GM23248 (cell line): ENCODE measurements at places on chromosomes 16 and 17. TPM values are rescaled to one million over a fixed set of nuclear protein-coding genes. Genes with fewer than 3 reads are reported as not detected.

- no peak for DNase-seq
Measured at GRCh38 chr16:87366288-87366687, 17.3 kb downstream of the FBXO31 start.

GRCh38 chr17:72446525-72447250 is 325.9 kb downstream of the SOX9 start:
- no peak for DNase-seq

DNA sequence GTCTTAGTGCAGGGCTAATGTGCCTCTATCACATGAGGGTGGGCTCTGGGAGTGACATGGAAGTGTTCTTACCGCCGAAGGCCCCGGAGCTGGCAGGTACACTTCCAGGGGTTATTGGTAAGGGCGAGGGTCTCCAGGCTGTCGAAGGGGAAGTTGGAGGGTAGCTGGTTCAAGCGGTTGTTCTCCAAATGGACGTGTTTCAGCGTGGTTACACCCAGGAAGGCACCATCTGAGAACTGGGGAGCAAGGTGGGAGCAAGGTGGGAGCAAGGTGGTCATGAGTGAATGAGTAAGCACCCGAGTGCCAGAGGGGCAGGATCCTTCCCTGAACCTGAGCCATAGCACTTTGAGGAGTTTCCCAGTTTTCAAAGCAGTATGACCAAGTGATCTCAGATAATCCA is 3.0 kb downstream of the CHAD start:
- DNase-seq: no peak

DNA sequence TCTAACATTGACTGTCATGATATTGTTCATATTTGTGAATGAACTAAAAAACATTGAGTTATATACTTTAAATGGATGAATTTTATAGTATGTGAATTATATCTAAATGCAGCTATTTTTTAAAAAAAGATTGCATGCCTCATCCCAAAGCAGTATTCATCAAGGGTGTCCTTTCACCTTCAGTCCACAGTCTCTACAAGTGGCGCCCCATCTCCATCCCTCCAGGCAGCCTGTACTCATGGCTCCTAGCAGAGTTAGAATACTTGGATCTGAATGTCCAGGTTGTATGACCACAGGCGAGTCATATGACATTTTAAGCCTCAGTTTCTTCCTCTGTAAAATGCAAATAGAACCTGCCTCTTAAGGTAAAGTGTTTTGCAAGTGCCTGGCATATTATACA is 69.8 kb downstream of the TMEM100 start:
- no peak for DNase-seq

DNA sequence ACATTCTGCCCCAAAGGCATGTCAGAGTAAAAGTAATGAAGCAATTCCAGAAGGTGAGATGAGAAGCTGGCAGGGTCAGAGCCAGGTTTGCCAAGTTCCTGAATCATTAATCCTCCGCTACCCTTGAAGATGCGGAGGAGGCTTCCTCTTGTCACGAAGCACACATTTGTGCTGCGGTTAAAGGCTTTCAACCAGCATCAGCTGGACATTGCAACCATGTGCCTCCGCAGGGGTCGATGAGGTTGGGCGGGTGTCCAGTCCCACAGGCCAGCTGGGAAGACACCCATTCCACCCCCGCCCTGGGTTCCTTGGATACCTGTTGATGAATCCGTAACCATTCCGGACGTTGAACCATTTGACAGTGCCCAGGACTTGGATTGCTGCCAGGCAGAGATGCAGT is 1.3 kb downstream of the YBX2 start:
- DNase-seq: peak; percentile 36

DNA sequence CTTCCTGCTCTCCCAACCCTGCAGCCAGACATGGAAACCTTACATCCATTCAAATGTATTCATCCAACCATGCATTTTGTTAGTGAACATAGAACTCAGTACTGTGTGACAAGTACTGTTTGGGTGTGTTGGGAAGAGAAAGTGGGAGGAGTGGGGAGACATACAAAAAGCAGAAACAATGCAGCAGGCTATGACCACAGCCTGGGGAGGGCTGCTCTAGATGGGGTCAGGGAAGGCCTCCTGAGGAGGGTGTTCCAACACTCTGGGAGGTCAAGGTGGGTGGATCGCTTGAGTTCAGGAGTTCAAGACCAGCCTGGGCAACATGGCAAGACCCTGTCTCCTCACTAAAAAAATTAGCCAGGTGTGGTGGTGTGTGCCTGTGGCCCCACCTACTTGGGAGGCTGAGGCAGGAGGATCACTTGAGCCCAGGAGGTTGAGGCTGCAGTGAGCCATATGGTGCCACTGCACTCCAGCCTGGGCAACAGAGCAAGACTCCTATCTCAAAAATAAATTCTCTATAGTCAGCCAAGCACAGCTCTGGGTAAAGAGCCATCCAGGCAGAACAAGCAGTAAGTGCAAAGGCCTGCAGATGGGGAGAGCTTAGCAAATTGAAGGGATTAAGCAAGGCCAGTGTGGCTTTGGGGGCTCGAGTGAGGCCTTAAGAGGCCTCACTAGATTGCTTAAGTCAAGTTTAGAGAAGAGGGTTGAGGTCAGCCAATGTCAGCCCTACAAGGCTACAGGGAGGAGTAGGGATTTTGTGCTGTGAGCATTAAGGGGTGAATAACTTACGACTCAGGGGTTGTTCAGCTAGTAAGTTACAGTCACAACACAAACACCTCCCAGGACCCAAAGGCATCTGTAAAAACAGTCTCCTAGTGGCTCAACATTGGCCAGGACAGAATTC is 5.5 kb downstream of the SLC13A2 start:
- DNase-seq: peak; percentile 30

DNA sequence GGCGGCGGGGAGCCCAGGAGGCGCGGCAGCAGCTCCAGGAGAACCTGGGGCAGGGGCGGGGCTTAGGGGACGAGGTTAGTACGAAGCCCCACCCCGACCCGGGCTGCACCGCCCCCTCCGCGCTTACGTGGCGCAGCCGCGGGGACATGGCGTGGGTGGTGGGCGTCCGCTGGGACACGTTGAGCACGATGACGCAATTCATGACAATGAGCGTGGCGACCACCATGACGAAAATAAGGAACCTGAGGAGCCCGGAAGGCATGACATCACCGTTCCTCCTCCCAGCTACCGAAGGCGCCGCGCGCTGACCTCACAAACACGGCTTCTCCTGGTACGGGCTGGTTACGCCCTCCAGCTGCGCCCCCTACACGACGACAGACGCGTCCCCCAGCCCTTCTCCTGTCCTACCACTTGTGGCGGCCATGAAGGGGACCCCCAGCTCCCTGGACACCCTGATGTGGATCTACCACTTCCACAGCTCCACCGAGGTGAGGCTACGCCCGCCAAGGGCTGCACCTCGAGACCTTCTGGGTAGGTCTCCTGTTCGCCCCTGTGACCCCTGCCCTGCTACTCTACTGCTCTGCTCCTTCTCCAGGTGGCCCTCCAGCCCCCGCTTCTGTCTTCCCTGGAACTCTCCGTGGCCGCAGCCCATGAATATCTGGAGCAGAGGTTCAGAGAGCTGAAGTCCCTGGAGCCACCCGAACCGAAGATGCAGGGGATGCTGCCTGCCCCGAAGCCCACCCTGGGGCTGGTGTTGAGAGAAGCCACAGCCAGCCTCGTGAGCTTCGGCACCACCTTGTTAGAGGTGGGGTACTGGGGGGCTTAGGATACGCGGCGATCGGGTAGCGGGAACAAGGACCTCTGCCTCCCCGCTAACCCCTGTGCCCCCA is at the start of gene C17orf107:
Gene C17orf107 (plus strand): TSS at position 196 of the 890 bp plus-strand sequence. CDS start 227 bp downstream, at position 423.
- DNase-seq: peak; percentile 95

DNA sequence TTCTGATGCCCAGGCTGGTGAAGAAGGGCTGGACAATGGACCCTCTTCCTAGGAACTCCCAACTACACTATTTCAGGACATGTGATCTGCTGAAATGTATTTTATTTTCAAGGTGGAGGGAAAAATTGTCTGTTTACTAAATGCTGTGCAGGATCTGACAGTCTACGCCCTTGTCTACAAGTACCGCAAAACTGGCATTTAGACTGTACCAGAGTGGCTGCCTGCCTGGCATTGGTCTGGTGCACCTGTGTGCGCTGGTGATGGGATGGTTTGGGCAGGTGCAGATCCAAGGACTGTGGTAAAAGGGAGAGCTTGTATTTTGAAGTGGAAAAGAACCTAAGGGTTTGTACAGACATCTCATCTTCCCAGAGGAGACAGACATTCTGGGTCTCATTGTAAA is 79.7 kb downstream of the AIPL1 start:
- DNase-seq: no peak

DNA sequence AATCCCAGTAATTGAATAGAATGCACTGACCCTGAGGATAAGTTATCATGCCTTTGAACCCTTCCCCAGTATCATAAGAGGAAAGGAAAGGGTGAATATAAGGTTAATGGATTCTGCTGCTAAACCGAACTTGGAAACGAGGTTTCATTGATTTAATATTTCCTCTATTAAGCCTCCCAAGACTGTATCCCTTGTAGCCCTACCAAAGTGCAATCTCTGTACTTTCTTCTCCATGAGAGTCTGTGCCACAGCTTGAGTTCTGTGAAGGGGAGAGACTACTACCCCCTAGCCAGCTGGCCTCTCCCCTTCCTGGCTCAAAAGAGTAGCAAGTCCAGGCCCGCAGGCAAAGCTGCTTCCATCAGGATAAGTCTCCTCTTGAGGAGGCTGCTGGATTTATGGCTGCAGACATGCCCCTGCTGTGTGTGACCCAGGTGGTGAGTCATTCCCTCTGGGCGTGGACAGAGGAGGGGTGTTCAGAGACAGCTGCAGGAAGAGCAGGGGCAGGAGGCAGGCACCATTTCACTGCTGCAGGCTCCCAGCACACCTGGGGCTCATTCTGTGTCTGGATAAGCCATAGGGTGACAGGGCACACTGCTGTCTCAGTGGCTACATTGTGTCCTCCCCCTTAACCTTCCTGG is 58.4 kb downstream of the TOM1L2 start:
- DNase-seq: peak; percentile 92

- no peak for DNase-seq
Measured at GRCh38 chr16:53775106-53775820, 71.3 kb downstream of the FTO start.

GRCh38 chr17:47205419-47205963 is 3.7 kb upstream of the MYL4 start:
- DNase-seq: peak; percentile 65

- peak; percentile 70 for DNase-seq
Measured at GRCh38 chr17:42678951-42679491, 2.2 kb upstream of the PLEKHH3 start.

- no peak for DNase-seq
Measured at GRCh38 chr16:89397331-89397861, 93.0 kb downstream of the ANKRD11 start.

GRCh38 chr17:1625581-1625980 is 3.1 kb downstream of the SLC43A2 start:
- DNase-seq: no peak

- no peak for DNase-seq
Measured at GRCh38 chr17:49551221-49552069, 24.2 kb upstream of the NXPH3 start.

DNA sequence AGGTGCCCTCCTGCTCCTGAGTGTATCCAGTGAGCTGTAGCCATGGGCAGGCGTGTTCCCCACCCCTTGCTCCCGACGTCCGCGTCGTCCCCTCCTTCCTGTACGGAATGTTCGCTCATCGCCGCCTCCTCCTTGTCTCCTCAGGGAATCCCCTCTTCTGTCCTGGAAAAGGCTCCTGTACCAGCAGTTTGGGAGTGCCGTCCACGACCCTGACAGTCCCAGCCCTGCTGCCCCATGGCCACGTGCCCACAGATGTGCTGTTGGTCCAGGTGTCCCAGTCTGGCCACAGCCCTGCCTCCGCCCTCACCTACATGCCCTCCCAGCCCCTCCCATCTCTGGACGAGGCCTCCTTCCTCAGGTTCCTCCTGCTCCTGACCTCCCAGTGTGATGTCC is 30.2 kb downstream of the OR1D5 start:
- DNase-seq: no peak

DNA sequence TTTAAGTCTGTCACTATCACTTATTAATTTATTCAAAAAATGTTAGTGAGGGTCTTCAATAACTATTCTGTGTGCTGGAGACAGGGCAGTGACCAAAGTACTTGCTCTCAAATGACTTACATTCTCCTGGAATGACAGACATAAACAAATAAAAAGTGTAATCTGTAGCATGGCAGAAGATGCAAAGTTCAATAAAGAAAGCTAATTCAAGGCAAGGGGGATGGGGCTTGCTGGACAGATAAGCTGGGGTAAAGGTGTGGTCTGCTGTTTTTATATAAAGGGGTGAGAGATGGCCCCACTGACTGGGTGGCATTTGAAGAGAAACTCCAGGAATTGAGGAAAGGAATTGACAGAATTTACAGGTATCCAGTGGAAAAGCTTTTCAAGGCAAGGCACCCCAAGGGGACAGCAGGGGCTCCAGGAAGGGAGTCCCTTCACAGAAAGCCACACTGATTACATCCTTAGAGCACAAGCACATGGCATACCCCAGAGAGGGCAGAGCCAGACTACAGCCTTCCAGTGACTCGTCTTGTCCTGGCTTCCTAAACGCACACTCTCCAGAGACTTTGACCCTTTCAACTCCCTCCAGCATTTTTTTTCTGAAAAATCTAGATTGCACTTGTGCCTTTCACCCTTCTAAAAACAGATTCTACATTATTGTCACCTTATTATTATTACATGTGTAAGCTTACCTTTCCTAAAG is 123.7 kb upstream of the HS3ST3A1 start:
- DNase-seq: peak; percentile 82

- no peak for DNase-seq
Measured at GRCh38 chr16:65543781-65544740, 422.2 kb upstream of the CDH11 start.

DNA sequence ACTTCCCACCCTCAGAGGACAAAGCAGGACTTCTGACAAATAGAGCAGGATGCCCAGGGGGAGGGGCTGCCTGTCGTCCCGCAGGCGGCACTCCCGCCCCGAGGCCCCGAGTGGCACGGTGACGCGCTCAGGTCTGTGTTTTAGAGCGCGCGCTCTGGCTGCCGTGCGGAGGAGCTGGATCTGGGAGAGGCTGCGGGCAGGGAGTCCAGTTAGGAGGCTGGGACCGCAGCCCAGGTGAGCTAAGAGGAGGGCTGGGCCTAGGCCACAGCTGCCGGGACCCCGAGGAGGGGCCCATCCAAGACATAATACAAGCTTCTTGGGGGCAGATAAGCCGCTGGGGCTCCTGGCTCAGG is 6.4 kb downstream of the DOC2A start:
- no peak for DNase-seq

DNA sequence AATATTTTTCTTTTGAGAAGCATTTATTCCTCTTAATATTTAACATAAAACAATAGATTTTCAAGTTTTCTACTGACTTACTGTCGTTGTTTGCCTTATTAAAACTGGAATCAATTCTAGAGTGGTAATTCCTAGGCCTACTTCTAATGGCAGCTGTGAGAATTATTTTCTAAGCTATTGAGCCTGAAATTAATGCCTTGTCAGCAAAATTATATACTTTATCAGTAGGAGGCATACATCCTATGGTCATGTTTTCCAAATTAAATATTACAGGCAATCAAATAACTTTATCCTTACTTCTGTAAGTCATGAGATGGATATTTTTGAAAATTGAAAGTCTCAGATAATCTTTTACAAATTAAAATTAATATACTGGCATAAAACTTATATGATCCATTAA is 239.1 kb upstream of the CNTNAP4 start:
- DNase-seq: no peak

The GNGT2 gene
- not detected in 2 replicates for total RNA-seq

The KRTAP9-2 gene
- total RNA-seq: not detected in 2 replicates
